Cortex of kidney (tissue), 1 donor: ENCODE measurements at places on chromosomes 12 and 14.

DNA sequence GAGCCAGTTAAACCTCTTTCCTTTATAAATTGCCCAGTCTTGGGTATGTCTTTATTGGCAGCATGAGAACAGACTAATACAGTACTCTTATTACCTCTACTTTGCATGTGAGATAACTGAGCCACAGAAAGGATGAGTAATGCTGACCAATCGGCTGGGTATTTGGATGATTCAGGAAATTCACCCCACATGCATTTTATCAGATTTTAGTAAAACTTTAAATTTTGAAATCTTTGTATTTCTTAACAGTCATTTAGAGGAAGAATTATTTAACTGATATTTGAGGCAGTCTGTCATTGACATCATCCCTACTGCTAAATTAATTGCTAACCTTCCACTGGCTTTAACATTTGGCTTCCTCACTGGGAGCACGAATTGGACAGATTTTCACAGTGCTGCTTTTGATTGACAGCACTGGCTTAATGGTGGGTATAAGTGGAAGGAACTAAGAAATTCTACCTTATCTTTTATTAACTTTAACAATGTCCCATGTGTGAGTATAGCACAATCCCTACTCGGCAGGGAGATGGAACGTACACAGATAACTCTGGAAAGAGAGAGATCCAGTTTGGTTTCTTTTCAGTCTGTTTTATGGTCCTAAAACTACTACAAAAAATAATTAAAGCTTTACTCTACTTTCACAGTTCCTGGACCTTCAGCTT is 261.0 kb downstream of the DACT1 start:
- no peak for DNase-seq

DNA sequence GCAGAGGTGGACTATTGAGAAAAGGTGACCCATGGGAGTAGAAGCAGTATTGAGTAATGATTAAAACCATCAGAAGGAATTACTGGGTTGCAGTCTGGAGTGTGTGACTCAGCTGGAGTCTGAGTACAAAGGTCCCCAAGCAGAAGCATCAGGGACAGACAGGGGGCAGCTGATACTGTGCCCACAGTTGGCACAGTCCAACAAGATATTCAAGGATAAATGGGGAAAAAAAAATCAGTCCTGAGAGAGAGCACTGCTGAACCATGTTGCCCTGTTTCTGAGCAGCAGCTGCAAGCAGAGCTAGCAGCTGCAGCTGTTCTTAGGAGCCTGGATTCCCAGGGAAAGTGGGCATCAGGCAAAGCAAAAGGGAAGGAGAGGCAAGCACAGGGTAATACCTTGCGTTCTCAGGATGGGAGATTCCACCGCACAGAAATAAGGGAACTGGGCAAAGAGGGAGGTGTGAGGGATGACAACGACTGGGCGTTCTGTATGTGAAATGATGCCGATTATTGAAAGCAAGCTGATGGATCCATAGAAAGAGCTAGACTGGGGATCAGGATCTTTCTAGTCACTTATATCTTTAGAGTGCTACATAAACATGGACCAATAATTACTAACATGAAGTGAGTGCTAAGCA is 17.7 kb downstream of the NEUROD4 start:
- DNase-seq: no peak

DNA sequence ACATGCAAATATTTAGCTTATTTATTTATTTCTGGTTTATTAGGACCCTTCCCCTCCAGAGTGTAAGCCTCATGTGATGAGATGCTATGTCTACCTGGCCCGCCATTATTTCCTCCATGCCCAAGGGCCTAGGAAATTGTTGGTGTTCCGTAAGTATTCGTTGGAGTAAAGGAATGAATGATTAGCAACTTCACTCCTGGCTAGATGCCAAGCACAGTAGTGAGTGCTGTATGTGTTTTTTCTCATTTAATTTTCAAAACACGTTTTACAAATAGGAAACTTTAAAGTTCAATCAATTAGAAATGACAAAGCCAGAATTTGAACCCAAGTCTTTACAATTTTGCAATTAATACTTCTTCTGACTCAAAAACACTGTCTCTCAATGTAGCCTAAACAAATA is 253.8 kb downstream of the BCAT1 start:
- DNase-seq: no peak

- DNase-seq: no peak
Observed at GRCh38 chr12:75970310-75970709, 61.3 kb downstream of the PHLDA1 start.

DNA sequence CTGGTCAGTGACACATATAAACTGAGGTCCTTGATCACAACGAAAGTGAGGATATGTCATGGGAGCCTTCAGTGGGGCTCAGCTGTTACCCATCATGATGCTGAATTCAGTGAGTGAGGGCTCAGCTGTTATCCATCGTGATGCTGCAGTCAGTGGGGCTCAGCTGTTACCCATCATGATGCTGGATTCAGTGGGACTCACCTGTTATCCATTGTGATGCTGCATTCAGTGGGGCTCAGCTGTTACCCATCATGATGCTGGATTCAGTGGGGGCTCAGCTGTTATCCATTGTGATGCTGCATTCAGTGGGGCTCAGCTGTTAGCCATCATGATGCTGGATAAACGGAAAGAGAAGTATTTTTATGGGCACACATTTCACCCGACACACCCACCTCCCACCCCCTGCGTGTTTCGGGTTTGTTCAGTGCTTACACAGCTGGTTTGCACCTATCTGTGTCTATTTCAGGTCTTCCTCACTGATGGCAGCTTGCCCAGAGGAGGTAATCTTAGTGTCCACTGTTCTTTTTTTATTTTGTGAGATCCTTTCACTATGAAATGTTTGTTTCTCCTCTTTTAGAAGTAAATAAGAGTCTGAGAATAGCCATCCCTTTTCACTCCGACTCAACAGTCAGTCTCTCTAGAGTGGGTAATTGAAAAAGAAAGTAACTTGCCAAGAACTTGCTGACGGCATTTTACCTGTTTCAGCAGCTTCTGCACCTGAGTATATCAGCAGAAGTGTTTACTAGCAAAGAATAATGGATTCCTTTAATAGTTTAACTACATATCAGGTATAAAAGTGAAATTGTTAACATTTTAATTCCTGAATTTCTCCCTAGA is 183.0 kb downstream of the ERC1 start:
- no peak for DNase-seq

DNA sequence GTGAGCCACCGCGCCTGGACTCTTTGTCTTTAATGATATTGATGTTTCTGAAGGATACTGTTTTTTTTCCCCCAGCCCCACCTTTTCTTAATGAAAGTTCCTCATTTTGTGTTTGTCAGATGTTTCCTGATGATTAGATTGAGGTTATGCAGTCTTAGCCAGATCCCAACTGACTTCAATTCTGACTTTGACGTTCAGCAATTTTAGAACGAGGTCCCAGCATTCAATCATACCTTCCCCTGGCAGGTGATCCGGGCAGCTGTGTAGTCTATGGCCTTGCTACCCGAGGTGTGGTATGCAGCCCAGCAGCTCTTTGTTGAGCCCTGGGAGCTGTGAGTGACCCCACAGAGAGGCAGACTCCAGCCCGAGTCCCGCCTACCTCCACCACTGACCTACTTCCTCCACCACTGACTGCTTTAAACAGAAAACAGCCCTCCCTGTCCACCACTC is 82.7 kb downstream of the LGMN start:
- DNase-seq: no peak
